ENCODE measurements at places on chromosomes 12 and 14. TPM values are rescaled to one million over a fixed set of nuclear protein-coding genes. Genes with fewer than 3 reads are reported as not detected.

SLC24A4 gene
- 0.54 TPM for total RNA-seq

- no peak for DNase-seq
These were observed 170.0 kb upstream of the RMST start for GRCh38 chr12:97292588-97292987.

GRCh38 chr12:119128527-119128926, 50.2 kb upstream of the HSPB8 start:
- no peak for DNase-seq

DNA sequence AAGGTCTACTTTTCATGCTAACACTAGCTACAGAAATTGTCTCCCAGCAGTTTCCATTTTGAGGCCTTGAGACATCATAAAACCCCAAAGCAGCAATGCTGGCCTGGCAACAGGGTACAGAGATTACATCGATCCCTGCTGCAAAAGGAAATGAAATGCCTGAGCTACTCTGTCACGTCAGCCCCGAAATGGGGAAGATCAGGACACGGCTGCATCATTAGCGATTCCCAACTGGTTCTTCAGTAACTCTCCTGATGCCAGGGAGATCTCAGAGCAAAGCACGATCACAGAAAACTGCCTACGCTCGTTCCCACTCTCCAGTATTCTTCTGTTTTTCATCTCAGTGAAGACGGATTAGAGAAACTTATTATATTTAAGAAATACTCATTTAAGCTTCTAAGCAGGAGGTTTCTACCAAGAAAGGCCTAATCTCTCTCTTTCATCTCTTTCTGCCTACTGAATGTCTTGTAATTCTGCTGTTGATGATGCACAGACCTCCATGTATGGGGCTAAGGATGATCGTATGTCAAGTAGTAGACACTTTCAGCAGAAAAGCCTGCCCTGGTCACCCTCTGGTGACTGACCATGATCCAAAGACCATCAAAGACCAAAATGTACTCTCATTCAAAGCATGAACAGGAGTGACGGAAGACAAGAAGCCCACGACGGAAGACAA, 168.5 kb downstream of the RIMBP2 start:
- DNase-seq: no peak

KLRC2 gene
- total RNA-seq: under 0.01 TPM

ANO2 gene
- total RNA-seq: 0.81 TPM

NCAPD2 gene
- 41.5 TPM for total RNA-seq

DNA sequence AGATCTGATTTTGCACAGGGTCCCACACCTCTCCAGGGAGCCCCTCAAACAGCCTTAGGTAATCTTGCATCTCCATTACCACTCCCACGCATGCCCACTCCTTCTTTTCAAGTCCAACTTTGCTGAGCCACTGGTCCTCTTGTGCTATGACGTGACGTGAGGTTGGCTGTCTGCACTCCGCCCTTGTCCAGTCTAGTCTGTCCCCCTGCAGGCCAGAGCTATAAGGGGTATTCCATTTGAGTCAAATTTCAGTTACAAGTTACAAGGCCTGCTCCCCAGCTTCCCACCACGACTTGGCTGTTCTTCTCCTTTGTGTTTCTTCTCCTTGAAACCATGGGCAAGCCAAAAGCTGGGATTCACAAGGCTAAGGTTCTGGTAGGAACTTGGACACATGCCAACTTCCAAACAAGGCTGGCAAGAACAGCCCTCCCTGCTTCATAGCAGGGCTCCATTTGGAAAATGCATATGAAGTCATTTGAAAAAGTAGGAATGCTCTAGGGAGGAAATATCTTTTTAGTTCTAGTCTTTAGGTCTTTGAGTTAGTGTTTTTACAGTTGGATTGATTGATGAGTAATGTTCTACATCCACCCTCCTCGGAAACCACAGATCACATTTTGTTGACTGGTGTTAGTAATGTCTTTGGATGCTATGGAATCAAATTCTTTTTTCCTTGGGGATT, 49.1 kb downstream of the KCNA1 start:
- no peak for DNase-seq

- no peak for DNase-seq
These were observed 5.2 kb upstream of the AAAS start for GRCh38 chr12:53326460-53327185.

GRCh38 chr14:96011607-96012006, 27.6 kb upstream of the C14orf132 start:
- no peak for DNase-seq

HVCN1 gene
- total RNA-seq: 8.6 TPM

ZDHHC22 gene
- total RNA-seq: not detected

- DNase-seq: peak; percentile 17
These were observed 431 bp upstream of the RHOJ start for GRCh38 chr14:63203618-63204406.

DNA sequence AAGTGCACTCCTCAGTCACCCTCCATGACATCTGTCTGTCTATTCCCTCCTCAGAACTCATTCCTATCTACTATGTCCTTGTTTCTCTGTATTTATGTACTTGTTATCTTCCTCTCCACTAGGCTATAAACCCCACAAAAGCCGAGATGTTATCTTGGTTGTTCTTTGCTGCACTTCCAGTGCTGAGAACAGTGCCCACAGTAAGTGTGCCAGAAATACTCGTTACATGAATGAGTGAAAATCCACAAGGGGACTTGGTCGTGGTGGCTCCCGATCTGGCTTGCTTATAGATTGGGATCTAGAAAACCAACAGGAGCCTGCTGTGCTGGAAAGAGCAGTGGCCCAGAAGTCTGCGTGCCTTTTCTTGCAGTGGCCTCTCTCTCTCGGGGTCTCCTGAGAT, 111.9 kb upstream of the PRMT8 start:
- no peak for DNase-seq

DNA sequence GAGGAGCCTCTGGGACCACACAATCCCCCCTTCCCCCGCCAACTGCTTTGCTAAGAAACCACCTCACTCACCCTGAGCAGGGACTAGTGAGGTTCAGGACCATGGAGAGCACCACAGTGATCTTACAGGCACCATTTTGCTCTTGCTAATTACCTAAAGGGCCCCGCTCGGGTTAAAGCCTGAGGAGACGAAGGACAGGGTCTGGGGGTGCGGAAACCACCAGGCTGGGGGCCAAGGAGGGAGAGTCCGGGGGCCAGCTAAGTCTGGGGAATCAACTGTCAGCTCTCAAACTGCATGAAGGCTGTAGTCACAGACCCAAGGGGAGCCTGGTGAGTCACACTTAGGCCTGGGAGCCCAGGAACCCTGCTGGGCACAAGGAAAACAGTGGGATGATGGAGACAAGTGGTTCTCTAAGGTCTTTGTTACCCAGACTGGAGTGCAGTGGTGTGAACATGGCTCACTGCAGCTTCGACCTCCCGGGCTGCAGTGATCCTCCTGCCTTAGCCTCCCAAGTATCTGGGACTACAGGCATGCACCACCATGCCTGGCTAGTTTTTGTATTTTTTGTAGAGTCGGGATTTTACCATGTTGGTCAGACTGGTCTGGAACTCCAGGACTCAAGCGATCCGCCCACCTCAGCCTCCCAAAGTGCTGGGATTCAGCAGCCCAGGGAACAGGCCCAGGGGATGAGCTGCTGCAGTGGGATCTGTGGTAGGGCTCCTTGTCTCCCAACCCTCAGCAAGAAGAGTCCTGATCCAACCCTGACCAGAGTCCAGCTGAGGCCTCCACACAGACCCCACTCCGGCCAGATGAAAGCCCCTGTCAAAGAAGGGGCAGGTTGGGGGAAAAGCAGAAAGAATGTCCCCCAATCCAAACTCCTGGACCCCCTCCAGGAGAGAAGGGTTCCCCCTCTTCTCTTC, 98.8 kb downstream of the CALM1 start:
- DNase-seq: peak; percentile 71

SLCO1B3 gene
- not detected for total RNA-seq

- no peak for DNase-seq
These were observed 253.4 kb downstream of the BTG1 start for GRCh38 chr12:91892081-91892855.

DNA sequence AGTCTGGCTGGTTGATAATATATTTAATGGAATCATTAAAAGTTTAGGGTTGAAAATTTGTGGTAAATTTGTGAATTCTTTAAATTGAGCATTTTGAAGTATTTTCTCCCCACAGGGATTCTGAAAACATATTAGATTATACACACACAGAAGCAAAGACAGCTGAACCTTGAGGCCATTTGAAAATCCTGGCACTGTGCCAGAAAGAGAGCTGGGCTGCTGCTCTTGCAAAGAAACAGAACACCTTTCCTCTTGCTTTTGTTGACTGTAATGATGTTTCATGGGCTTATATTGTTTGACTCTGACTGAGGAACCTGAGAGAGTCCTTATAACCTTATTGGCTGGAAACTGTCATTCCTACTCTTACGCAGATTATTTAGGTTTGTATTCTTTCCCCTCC, 4.8 kb downstream of the RNF34 start:
- DNase-seq: no peak
